CD4-positive, alpha-beta T cell treated with Interleukin-10 for 1 hour (primary cell): ENCODE measurements at places on chromosomes 5 and 9.
A peak's percentile ranks its signal among the peaks of the same experiment; 100 is the strongest.

GRCh38 chr5:124962111-124962510, 215.7 kb upstream of the ZNF608 start:
- DNase-seq, result no peak

DNA sequence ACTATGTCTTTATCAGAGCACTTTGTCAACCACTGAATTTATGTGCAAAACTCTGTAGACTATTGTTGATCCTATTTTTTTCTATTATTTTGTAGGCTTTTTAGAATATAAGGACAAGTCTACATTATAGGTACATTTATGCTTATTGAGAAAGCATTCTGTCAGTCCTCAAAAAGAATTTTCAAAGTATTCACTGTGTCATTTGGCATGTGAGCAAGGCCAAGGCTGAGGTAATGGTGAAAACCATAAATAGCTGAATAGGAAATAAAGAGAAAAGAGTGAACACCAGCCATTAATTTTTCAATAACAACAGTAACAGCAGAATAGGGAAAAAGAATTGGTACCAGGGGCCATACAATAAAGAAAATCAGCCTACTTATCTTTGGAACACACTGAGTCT, 21.0 kb downstream of the SKIC3 start:
- DNase-seq, result no peak

GRCh38 chr9:129867136-129868022, 32.1 kb downstream of the USP20 start:
- no peak for DNase-seq

GRCh38 chr9:137589441-137590122, 730 bp downstream of the ZMYND19 start:
- DNase-seq, result no peak

GRCh38 chr9:16369427-16369826, 501.0 kb downstream of the BNC2 start:
- no peak for DNase-seq

DNA sequence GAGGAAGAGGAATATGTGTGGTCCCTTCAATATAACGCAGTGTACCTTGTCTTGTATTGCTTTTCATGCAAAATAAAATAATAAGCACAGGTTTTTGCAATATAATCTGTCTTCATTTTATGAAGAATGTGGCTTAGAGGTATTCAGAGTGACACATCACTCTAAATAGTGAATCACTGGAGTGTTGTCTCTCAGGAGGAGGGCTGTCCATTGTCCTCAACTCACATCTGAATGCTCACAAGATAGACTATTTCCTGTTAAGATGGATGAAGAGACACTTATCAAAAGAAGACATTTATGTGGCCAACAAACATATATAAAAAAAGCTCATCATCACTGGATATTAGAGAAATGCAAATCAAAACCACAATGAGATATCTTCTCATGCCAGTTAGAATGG, 1147.5 kb upstream of the C9orf72 start:
- DNase-seq, result no peak

DNA sequence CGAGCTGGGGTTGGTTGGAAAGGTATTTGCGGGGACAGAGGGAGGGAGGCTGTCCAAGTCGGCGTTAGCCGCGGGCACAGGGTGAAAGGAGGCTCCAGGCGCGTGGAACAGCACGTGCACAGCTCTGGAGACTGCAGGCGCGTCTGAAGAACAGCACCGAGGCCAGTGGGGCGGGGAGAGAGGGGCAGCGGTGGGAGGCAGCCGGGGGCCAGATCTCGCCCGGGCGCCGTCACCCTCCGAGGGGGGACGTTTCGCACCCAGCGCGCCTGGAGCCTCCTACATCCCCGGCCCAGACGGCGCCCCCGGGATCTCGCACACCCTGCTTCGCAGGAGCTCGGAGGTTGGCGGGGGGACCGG, 79.6 kb downstream of the NTNG2 start:
- DNase-seq, result no peak

GRCh38 chr5:90477073-90477472, 2.4 kb downstream of the POLR3G start:
- DNase-seq, result no peak

DNA sequence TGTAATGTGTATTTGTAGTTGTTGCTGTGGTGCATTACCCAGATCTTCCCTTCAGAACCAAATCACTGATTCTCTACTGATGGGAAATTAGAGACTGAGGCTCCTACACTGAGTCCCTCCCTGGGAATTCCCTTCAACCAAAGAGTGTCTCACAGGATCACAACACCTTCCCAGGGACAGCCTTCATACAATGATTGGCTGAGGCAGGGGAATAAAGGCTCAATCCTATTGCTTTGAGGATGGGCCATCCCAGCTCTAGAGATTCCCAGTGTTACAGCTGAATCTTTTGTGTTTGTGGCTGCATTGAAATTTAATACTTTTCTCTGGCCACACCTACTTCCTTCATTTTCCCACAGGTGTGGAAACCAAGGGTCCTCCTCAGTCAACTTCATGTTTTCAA, 96.4 kb upstream of the ELL2 start:
- no peak for DNase-seq

DNA sequence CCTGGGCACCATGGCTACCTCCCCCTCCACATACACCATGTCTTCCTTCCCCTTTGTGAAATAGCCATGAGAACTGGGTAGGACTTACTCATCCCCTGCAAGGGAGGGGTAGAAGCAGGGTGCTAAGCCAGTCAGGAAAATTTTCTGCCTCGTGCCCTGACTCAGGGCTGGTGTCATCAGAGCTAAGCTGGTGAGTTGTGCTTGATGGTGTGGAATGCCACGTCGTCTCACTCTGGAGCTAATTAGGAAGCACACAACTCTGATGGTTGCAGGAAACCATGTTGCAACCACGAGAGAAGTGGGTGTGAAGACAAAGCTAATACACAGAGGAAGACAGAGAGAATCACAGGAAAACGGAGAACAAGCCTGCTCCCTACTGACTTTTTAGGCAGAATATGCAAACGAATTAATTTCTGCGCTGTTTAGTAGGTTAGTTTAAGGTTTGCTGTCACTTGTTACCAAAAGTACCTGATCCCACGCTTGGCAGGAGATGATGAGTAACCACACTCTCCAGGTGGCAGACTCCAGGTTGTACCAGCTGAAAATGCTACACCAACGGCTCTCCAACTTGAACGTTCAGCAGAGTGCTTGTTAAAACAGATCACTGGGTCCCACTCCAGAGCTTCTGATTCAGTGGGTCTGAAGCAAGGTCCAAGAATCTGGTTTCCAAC, 54.5 kb downstream of the STK10 start:
- DNase-seq, result peak; percentile 37

GRCh38 chr5:38403406-38403805, 145.0 kb downstream of the EGFLAM start:
- DNase-seq, result no peak

- no peak for DNase-seq
These were observed 207.8 kb downstream of the SEMA5A start for GRCh38 chr5:9337928-9338595.

DNA sequence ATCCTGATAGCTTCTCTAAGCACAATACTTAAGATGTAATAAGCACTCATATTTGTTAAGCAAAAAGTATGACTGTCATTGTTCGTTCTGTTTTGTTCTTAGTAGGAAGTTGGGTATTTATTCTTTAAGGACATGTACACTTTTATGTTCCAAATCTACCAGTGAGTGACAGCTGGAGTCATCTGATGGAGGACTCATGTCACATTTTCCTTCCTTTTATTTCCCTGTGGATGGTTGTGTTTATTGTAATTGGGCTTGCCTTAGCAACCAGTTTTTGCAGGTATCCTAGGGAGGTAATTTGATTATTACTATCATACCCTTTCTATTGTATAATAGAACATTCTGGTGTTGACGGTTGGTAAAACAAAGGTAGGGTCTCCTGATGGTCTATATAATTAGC, 145.7 kb downstream of the ZSWIM6 start:
- DNase-seq, result no peak

DNA sequence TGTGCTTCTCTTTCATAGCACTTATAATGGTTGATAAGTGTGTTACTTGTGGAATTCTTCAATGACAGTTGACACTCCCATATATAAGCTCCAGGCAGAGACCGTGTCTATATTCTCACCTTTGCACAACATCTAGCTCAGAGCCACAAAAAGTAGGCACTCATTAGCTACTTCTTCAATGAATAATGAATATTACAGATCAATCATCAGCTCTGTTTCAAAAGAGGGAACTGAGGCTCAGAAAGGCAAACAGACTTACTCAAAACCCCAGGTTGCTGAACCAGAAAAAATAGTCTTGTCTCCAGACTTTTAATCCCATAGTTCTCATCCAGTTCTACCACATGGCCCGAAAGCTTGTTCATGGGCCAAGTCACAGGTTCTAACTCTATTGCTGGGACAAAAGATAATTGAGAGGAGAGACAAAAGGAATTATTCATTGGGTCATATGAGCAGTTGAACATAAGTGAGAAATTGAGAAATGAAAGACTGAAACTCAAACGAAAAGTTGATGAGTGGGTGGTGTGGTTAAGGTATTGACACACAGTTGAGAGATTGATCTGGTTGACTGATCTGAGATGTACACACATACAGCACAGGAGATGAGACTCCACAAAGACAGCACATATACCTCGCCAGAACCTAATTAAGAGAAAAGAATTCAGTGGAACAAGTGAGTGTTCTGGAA, 381.6 kb downstream of the EFNA5 start:
- DNase-seq, result no peak

DNA sequence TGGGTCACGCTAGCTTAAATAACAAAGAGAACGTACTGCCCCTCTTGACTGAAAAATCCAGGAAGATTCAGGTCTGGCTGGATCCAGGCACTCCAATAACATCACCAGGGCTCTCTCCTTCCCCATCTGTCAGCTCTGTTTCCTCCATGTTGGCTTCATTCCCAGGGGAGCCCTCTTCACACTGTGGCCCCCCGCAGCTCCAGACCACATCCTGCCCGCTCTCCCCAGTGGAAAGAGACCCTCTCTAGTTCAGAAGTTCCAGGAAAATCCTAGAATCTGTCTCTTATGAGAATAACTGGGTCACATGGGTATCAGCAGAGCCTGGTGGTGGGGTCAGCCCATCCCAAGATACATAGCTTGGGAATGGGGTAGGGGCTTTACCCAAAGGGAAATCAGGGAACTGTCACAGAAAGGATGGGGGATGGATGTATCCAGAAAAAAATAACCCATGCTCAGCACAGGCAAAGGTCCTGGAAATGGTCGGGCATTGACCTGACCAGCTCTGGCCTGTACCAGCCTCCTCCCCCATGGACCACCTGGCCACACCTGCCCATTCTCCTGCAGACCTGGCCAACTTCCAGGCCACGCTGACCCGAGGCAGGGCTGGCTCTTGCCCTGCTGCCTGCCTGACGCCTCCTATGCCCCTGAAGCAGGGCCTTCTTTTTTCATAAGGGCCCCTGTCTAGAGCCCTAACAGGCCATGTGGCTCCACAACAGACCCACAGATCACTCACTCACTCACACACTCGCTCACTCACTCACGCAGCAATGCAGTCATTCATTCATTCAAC, 65.9 kb downstream of the COL23A1 start:
- no peak for DNase-seq

DNA sequence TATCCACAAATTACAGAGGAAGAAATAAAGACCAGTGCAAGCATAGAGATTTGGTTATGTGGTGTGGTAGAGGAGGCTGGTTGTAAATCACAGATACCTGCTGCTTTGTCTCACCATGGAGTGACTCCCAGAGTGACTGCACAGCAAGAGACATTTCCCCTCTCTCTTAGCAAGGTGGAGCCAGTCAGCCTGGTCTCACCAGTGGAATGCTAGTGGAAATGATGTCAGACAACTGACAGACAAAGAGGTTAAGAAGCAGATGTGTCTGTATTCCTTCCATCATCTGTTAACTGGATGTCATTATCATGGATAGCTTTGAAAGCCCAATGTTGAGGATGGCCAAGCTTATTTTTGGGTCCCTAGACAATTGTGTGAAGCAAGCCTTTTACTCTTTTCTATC, 509.4 kb upstream of the SEMA6A start:
- no peak for DNase-seq

GRCh38 chr5:104053353-104053649, 490.7 kb upstream of the NUDT12 start:
- DNase-seq, result no peak

DNA sequence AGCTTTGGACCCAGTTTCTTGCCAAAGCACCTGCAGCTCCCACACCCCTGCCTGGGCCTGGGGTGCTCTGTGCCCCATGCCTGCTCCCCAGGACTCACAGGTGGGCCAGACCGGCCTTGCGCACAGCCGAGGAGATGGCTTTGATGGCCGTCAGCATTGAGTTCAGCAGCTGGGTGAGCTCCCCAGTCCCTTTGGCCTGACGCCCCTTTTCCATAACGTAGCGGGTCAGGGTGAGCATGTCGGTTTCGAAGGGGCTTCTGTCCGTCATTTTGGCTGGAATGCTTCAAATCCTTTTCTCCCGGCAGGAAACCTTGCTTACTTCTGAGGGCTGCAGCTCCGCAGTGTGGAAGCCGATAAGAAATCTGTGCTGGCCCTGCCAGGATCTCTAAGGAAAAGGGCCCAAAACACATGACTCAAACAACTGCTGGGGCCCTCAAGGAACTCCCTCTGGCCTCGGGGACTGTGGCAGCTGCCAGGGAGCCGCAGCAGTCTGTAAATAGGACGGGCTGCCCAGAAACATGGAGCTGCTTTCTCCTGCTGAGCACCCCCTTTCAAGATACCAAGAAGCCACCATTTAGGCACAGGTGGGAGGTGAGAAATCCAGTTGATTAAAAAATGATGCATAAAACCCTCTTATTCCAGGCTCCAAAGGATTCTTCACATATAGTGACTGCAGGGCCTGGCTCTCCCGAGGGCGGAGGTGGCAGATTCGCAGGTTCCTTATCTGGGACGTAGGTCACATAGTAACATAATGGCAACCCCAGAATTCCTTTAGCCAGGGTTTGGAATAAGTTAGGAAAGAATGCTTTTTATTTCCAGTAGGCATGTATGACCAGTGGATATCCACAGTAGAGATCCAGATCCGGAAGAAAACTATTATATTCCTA, at the start of gene FBP2:
Gene FBP2, minus strand, starts transcription at position 366 of the 887 bp plus-strand sequence. Its CDS starts 98 bp downstream, at position 268.
- no peak for DNase-seq

DNA sequence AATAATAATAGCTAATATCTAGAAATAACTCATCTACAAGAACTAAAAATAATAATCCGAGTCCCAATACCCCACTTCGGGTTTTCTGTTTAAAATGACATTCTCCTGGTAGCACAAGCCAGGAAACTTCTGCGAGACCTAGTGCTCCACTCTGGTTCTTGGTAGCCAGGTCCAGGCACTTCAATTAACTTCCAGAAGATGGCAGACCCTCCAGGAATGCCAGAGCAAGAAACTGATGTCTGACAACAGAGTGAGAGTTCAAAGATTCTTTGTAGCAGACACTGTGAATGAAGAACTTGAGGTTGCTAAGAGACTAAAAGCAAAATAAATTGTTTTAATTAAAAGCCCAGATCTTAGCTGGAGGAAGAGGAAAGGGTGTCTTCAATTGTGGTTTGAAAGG, 1963.3 kb upstream of the CDH9 start:
- no peak for DNase-seq

- DNase-seq, result no peak
These were observed 5.9 kb upstream of the ERAP2 start for GRCh38 chr5:96870094-96871026.

- DNase-seq, result peak; percentile 6
These were observed 50.7 kb downstream of the ARRDC3 start for GRCh38 chr5:91332267-91333045.

DNA sequence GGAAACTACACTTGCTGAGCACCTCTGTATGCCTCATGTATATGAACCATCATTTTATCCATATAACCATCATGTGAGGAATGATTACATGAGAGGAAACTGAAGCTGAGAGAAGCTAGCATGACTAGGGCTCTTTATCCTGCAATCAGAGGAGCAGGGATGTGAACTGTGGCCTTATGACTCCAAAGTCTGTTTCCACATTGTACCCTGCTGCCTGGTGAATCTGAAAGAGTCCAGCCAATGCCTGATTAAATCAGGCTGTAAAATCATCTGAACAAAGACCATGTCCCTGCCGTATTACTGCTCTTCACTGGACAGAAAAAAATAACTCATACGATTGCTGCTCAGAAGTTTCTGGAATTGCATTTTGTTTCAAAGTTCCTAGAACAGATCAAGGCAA, 67.0 kb downstream of the LPAR1 start:
- no peak for DNase-seq
